A673 (cell line): ENCODE measurements at places on chromosomes 12 and 14. TPM values are rescaled to one million over a fixed set of nuclear protein-coding genes. Genes with fewer than 3 reads are reported as not detected.

GRCh38 chr12:69405566-69405865 is 46.0 kb downstream of the YEATS4 start:
- H3K36me3 ChIP-seq, result no peaks in the 10 kb centered on the region
- no peaks in the 10 kb centered on the region for H3K27me3 ChIP-seq
- H3K27ac ChIP-seq, result no peak overlapping the region
- H3K4me3 ChIP-seq, result no peak overlapping the region
- peak; percentile 18 for DNase-seq

Gene AVPR1A
- total RNA-seq, result 1.9 and 3.2 TPM in 2 replicates

- no peak overlapping the region for H3K4me3 ChIP-seq
- no peak overlapping the region for H3K27ac ChIP-seq
- H3K27me3 ChIP-seq, result no peaks in the 10 kb centered on the region
These were observed 81.1 kb downstream of the PELI2 start for GRCh38 chr14:56199095-56199981.

Gene P2RX4
- 7.6 and 9.9 TPM in 2 replicates for total RNA-seq

DNA sequence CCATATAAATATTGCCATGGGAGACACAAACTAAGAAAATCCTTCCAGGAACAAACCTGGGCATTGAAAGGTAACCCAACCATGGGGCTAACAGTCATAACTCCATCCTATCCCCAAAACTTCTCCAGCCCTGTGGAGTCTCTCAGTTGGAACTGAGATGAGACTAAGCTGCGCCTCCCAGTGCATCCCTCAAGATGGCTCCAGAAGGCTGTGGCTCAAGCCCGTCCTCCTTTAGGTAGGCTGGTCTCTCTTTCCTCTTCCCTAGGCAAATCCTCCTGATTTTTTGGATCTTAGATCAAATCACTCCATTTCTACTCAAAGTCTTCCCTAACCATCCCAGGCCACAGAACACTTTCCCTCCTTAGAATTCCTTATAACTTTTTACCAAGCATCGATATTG is 364.3 kb upstream of the CCDC196 start:
- no peaks in the 10 kb centered on the region for H3K36me3 ChIP-seq
- no peaks in the 10 kb centered on the region for H3K27me3 ChIP-seq
- no peaks in the 10 kb centered on the region for H3K4me1 ChIP-seq
- H3K4me3 ChIP-seq, result no peak overlapping the region

GRCh38 chr12:31346267-31346666 is 20.3 kb upstream of the SINHCAF start:
- no peak for DNase-seq
- no peaks in the 10 kb centered on the region for H3K36me3 ChIP-seq
- no peaks in the 10 kb centered on the region for H3K4me1 ChIP-seq
- no peak overlapping the region for H3K4me3 ChIP-seq
- no peak overlapping the region for H3K27ac ChIP-seq
- H3K27me3 ChIP-seq, result no peaks in the 10 kb centered on the region

GRCh38 chr12:104699489-104700190 is 242.9 kb downstream of the CHST11 start:
- H3K4me3 ChIP-seq, result no peak overlapping the region
- H3K4me1 ChIP-seq, result no peaks in the 10 kb centered on the region
- DNase-seq, result no peak
- H3K36me3 ChIP-seq, result no peaks in the 10 kb centered on the region
- no peak overlapping the region for H3K27ac ChIP-seq
